ENCODE measurements at places on chromosomes 6 and 20.

DNA sequence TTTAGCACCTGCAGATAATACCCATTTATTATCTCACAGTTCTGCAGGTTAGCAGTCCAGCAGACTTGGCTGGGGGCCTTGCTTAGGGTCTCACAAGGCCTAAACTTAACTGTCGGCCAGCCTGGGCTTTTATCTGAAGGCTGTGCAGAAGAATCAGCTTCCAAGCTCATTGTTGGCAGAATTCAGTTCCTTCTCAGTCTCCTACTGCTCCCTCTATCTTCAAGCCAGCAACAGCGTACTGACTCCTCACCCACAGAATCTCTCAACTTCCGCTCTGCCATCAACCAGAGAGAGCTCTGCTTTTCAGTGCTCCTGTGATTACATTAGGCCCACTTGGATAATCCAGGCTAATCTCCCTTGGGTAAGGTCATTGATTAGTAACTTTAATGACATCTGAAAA is 30.2 kb upstream of the NHSL1 start:
- no peak for DNase-seq

GRCh38 chr6:55870181-55870813 is 5.1 kb downstream of the BMP5 start:
- DNase-seq = no peak

- DNase-seq = no peak
These were observed 34.8 kb upstream of the NUP153 start for GRCh38 chr6:17741507-17741906.

- no peak for DNase-seq
These were observed 67.4 kb upstream of the BMP2 start for GRCh38 chr20:6699921-6700562.

DNA sequence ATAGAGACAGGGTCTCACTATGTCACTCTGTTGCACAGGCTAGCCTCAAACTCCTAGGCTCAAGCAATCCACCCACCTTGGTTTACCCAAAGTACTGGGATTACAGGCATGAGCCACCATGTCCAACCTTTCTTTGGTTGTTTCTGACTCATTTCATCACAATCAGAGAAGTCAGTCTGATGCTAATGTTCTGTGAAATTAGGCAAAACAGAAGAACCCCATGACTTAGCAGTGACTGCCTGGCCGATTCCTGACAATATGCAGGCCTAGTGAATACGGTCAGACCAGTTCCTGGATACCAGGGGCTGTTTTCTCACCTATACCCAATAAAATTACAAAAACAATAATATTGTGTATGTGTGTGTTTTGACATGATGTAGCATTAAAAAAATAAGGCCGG is 58.8 kb upstream of the BTN3A2 start:
- no peak for DNase-seq

GRCh38 chr6:156601152-156602065 is 175.8 kb upstream of the ARID1B start:
- no peak for DNase-seq

DNA sequence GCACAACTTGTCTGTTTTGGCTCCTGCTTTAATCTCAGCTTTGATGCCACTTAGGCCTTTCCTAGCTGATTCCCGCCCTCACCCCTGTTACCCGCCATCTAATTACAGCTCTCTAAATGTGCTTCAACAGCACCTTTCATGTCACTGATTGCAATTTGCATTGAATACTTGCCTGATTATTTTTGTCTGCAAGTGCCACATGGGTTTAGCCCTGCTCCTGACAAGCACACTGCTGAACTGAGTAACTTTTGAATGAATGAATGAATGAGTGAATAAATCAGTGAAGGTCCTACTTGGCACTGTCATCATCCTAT is 591 bp upstream of the DCBLD1 start:
- DNase-seq = peak; percentile 26

DNA sequence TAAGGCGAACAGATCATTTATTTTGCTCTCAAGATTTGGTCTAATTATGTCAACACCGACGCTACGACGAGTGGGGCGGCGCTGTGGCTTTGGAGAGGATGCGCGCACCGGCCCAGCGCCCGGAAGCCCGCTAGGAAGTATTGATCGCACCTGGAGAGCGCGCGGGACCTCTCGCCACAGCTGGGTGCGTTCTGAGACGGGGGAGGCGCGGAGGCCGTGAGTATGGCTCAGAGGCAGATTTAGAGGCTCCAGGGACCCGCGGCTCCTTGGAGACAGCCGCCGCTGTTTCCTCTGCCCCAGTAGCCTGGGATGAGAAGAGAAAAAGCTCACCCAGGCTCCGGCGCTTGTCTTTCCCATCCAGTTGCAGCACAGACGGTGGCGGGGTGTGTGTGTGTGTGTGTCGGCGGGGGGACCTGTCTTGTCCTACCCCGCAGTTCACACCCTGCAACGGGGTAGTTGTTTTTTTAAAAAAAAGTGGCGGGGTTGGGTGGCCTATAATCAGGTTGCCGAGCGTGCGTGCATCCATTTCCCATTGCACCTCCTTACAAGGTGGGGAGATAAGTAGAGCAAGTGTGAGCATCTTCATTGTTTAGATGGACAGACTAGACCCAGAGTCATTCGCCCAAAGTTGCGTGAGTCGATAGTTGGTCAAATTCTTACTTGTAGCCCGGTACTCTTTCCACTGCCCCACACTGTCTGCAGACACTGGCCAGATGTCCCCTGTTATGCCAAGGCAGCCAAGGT is 11.2 kb downstream of the TFAP2D start:
- DNase-seq = peak; percentile 46

GRCh38 chr6:110946498-110946897 is 12.0 kb upstream of the GTF3C6 start:
- DNase-seq = no peak

DNA sequence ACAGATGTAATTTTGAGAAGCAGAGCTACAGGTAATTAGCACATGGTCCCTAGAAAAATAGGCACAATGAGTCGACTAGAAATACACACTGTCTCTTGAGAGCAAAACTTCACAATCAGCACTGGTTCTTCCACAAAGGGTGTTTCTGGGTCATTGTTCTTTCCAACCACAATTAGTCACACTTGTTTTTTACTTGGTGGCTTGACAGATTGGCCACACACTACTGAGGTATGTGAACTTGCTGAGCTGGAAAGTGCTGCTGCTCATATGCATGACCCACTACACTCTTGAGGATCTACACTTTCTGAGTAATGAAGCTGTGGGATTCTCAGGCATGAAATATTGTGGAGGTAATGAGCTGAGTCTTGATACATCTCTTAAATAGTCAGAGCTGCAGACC is 347.7 kb downstream of the BCKDHB start:
- no peak for DNase-seq

- no peak for DNase-seq
These were observed 52.1 kb downstream of the SLC2A10 start for GRCh38 chr20:46761566-46761965.

DNA sequence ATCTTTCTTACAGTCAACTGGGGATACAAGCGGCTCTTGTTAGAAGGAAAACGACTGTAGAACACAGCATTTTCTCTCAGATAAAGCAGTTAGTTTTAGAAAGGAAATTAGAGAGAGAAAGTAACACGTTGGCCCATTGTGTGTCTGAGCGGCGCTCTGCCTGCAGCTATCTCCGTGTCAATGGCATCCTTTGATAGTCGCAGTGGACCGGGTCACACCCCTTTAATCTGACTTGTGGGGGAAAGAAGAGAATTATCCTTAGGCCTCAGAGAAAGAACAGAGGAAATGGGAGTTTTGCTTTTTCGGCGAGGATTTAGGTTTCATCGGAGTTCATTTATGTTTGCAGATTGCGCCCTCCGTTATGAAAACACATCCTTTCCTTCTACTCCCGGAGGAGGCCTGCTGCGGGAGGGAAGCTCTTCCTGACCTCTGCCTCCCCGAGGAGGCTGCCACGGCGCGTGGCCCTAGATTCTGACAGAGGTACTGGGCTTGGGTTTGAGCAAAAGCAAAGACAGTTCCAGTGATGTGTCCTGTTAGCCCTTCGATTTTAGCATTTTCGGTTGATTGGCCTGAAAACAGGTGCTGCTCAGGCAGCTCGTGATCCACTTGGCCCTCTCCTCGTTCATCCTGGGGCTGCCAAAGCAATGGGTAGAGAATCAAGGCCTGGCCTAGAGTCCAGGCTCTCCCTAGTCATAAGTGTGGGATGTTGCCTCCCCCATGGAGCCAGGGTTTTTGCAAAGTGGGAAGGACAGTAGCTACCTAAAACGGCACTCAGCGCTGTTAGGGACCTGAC is 74.9 kb downstream of the ZDHHC14 start:
- DNase-seq = no peak
